CD4-positive, alpha-beta T cell treated with Interleukin-6 for 4 hours (primary cell): ENCODE measurements at places on chromosomes 3 and 15.

GRCh38 chr3:73101881-73102280, 40.4 kb downstream of the EBLN2 start:
- no peak for DNase-seq

DNA sequence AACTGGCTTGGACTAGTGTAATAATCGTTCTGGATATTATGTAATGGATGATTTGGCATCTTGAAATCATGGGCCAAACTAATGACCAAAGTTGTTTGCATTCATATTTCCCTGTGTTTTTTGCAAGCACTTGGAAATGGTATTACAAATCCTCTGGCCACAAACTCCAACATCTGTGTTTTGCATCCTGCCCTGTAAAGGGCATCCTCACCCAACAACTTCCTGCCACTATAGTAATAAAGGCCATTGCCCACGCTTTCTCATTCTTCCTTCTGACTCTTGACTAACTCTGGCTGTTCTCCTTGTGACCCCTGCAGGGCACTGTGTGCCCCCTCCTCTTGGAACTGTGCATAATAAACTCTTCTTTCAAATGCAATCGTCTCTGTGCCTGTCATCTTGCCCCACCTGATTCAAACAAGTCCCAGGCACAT, 25.4 kb upstream of the PSMD6 start:
- DNase-seq, result no peak

DNA sequence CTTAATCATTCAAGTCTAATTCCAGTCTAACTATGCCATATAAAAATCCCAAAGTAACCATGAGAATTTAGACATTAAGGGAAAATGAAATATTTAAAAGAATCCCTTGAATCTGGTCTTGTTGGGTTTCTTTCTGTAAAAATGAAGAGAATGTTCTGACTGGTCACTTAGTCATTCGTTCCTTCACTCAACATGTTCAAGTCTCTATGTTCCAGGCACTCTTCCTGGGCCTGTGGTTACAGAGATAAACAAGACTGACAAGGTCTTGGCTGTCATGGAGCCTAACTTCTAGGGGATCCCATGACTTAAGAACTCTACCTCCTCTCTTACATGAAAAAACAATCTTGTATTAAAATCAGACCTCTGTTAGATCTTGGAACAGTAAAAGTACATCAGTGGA, 638.6 kb upstream of the TBL1XR1 start:
- no peak for DNase-seq

GRCh38 chr15:61796056-61796455, 264.2 kb downstream of the VPS13C start:
- no peak for DNase-seq

DNA sequence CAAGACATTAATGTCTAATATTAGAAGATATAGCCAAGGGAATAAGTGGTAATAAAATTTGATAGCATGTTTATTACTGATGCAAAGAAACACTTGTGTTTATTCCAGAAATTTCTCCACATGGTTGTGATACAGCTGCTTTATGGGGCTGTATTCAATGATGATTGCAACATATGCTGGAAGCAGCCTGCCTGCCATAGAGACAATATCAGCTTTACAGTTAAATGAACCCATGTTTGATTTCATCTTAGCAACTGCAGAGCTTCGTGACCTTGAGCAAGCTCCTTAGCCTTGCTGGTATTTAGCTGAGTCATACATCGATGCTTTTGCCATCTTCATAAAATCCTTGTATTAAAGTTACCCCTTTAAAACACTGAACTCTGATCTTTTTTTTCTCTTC, 168.1 kb upstream of the STAC start:
- no peak for DNase-seq

DNA sequence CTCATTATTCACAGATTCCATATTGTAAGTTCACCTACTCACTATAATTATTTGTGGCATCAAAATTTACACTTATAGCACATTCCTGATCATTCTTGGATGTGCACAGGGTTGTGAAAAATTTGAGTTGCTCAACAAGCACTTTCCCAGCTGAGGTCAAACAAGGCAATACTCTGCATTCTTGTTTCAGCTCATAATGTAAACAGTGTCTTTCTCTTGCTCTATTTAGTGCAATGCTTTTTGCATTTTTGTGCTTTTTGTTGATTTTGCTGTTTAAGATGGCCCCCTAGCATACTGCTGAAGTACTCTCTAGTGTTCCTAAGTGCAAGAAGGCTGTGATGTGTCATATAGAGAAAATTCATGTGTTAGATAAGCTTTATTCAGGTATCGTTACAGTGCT, 66.7 kb upstream of the TNIK start:
- no peak for DNase-seq

DNA sequence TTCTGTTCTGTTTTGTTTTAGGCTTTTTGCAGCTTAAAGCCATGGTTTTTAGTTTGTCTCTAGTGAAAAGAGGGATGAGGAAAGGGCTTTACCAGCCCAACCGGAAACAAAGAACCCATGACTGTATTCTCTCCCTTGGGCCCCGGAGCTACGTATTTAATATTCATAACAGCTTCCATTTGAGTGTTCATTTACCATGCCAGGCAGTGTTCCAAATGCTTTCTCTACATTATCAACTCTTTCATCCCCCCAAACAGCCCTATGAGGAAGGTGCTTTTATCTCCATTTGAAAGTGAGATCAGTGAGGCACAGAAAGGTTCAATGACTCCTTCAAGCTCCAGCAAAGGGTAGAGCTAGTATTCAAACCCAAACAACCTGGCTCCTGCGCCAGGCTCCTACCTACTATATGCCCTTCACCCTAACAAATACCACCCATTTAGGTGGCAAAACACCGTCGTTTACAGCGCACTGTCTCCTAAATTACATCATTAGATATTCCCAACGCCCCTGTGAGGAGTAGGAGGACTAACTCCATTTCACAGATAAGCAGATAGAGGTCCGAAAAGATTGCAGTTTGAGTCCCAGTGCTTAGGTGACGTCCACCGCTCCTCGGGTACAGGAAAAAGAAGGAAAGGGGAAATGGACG, 27.9 kb downstream of the GTPBP8 start:
- peak; percentile 29 for DNase-seq

DNA sequence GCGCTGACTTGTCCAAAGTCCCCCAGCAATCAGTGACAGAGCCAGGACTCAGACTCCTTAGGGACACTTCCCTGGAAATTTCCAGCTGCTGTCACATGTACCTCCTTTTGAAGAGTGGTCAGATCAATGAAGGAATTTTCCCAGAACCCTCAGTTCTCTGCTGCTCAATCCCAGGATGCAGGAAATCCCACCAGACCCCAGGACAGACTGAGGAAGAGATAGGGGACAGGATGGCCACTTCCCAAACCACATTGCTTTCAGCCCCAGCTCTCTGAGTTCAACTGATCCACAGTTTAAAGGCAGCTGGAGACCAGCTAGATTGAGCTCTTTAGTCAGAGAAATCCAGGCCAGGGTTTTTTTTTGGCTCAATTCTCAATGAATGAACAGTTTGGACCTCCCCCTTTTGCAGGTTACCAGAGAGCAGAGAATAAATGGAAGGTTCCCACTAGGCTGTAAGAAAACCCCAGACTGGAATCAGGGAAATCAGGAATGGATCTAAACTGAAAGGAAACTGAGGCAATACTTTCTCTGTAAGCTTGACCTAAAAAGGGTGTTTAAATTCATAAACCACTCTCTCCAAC, 1.5 kb downstream of the CYP1A1 start:
- DNase-seq, result no peak

DNA sequence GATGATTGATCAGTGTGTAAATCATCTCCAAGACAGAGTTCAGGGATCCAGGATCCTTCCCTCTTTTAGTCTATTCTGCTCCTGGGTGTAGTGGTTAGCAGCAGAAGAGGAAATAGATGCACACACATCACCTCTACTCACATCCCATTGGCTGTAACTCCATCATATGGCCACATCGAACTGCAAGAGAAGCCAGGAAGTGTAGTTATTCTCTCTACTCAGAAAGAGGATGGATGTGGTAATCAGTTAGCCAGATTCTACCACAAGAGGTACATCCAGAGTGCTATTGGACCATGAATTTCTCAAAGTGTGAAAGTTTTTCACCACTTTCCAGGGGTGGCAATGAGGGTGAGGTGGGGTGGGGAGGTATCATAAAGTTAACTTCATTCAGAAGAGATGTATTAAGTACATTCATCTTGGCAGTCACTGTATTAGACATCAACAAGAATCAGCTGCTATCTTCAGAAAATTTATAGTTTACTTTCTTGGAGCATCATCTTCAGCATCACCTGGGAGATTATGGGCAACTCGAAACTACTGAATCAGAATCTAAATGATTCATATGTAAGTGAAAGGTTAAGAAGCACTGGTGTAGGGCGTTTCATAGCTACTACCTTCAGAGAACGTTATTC, 60.6 kb upstream of the GAP43 start:
- no peak for DNase-seq

DNA sequence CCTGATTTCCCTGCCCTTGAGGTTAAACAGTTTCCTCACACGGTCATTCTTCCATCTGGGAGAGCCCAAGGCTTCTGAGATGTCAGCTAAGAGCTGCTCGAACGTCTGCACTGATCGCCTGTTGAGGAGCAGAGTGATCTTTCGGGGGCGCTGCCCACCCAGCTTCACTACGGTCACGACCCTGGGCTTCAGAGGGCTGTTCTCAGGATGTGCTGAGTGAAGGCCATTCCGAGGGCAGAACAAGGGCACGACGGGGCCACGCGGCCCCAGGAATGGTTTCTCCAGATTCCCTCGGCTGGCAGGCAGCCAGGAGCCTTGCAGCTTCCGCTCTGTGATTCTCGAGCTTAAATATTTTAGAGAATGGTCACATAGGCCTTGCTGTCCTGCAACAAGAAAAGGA, 25.7 kb downstream of the DCLK3 start:
- no peak for DNase-seq

DNA sequence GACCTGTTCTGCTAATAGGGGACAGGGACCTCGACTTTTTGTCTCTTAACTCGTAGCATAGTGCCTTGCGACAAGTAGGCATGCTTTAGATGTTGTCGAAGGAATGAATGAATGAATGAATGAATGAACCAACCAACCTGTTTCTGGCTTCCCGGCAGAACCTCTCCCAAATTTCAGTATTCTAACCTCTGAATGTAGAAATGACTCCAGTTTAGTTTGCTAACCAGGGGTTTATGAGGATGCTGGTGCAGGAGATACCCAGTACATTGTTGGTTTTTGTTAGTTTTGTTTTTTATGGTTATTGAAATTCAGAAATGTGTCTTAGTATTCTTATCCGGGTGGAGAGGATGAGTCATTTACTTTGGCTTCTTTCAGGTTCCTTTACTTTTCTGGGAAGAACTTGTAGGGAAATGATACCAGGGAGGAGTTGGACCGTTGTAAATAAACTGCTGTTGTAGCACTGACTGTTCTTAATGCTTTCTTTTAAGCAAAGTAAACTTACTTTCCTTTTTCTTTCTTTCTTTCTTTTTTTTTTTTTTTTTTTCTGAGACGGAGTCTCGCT, 29.6 kb upstream of the EHHADH start:
- DNase-seq, result no peak

DNA sequence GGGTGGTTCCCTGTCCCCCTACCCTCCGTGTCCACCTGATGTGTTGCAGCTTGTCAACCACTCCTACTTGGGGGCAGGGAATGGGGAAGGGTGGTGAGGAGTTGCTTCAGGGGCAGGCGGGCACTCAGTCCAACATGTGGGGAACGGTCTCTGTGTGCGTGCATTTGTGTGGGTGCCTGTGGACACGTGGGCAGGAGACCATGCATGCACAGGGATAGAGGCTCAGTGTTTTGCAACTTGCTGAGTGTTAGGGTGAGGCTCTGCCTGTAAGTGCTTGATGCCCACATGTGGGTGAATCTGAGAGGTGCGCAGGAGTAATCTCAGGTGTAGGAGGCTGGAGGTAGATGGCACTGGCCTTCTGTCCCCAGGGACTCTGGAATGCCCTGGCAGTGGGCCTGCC, 24.4 kb upstream of the TMEM115 start:
- no peak for DNase-seq

DNA sequence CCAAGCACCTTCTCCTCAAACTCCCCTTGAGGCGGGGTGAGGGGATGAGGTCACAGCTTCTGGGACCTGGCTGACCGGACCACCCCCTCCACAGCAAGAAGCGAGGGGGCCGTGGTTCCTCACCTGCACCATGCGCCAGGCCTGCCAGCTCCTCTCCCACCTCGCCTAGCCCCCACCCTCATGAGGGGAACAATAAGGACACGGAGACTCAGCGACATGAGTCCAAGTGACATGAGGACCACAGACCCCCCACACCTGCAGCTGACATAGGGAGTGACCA, 118.7 kb downstream of the CHSY1 start:
- DNase-seq, result no peak

DNA sequence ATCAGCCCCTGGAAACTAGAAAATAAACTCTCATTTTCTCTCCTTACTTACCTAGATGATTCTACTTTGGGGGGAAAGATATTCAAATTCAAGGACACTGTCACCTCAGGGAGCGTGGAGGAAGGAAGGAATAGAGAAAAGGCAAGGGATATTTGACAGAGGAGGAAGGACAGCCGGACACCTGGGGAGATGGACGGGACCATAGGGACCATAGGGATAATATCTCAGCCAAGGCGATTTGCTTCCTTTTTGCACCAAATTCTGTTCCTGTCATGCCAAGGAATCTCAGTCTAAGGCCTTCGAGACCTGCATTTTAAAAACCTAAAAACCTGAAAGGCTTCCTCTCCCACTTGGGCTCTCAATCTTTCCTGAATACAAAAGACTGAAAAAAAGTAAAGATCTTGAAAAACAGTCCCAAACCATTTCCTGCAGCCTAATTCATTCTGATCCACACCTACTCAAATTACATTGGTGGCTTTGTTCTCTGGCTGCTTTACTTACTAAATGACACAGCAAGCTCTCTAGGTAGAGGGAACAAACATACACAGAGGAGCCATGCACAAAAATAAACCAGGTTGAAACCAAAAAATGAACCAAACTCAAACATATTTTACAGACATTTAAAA, 73.9 kb upstream of the SLC24A5 start:
- DNase-seq, result no peak

- DNase-seq, result no peak
These were observed 64.3 kb downstream of the OXSM start for GRCh38 chr3:25854214-25854613.

DNA sequence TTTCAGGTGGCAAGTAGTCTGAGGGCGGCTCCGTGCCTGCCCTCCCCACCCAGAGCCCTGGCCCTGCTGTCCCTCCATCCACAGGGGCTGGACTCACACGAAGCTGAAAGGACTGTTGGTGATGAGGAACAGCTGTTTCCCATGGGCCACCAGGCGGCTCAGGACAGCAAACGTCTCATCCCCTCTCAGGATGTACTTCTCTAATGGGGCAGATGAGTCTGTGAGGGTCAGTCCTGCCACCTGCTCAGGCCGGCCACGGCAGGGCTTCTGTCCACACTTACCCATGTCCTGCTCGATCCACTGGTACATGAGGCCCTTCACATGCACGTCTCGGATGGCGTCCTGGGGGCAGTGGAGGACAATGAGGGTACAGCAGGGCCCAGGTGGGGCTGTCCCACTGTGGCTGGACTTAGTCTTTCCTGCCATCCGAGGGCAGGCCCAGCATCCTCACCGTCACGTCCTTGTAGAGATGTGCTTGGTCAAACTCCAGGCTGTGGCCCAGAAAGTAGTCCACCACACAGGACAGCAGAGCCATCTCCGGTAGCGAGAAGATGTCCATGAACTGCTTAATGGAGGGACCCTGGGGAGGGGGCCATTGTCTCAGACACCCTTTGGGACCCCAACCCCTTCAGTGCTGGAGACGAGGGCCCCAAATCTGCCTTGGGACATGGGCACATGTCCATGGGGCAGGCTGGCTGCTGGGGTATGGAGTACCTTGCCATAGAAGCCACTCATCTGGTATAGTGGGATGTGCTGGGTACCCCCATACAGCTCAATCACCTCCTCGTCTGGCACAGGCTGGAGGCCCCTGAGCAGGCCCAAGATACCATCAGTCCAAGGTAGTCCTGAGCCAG, 5.7 kb downstream of the NT5DC2 start:
- DNase-seq, result no peak

GRCh38 chr3:163632722-163633121, 1445.6 kb downstream of the SI start:
- no peak for DNase-seq
